Activated T-cell treated with anti-CD3 and anti-CD28 coated beads, Interleukin-2, amount 50 U/mL, for 72 hours (primary cell): ENCODE measurements at places on chromosomes 13 and 19.

DNA sequence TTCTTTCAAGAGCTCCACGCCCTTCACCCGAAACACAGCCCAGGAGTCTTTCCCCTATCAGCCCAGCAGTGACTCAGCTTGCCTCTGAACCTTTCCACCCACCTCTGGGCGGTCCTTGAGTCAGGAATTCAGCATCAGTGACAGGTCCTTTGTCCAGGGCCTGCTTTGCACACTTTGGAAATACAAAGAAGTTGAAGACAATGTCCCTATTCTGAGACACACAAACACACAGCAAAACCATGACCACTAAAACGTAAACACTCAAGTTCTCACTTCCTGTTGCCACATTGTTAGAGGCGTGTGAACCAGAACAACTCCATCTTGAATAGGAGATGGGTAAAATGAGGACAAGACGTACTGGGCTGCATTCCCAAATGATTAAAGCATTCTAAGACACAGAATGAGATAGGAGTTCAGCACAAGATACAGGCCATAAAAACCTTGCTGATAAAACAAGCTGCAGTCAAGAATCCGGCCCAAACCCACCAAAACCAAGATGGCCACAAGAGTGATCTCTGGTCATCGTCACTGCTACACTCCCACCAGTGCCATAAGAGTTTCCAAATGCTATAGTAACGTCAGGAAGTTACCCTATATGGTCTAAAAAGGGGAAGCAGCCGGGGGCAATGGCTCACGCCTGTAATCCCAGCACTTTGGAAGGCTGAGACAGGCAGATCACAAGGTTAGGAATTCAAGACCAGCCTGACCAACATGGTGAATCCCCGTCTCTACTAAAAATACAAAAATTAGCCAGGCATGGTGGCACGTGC, 49.2 kb upstream of the ATP12A start:
- DNase-seq, result no peak

DNA sequence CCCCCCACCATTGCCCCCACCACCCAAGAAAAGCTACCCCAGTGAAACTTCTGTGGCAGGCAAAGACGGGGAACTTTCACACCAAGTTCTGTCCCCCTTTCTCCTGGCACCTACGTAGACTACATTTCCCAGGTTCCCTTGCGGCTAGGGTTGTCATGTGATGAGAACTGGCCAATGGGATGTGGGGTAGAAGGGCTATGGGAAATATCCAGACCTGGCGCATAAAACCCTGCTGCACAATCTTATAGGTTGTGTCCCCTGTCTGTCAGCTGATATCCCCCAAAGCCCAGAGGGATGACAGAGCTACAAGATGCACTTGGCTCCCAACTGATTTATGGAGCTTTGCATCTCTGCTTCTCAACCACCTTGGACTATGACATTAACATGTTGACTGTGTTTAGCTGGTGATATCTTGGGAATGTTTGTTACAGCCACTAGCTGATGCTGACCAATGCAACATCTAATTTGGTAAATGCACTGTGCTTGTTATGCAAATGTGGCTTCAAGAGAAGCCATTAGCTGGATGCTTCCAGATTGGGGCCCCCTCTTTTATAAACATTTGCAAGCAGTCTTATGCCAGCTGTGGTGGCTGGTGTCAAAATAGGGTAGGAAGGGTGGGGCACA, 6.1 kb downstream of the SH2D3A start:
- peak; percentile 32 for DNase-seq

DNA sequence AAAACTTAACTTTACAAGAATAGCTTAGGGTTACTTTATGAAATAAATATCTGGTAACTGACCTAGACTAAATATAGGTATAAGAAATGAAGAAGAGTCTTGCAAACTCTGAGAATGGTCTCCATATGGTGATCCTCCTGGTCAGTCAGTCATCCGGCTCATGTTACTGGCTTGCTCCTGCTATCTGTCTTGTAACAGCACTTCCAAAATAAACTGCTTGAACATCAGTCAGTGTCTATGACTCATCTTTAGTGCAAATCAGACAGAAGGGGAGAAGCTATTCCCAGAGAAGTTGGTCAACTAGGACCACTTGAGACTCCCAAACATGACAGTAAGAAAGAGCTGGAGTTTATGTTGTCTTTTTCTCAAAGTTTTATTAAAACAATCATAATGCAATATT, 1550.9 kb downstream of the PCDH9 start:
- DNase-seq, result no peak

- no peak for DNase-seq
These were observed 362.4 kb downstream of the DIAPH3 start for GRCh38 chr13:59801107-59801880.

DNA sequence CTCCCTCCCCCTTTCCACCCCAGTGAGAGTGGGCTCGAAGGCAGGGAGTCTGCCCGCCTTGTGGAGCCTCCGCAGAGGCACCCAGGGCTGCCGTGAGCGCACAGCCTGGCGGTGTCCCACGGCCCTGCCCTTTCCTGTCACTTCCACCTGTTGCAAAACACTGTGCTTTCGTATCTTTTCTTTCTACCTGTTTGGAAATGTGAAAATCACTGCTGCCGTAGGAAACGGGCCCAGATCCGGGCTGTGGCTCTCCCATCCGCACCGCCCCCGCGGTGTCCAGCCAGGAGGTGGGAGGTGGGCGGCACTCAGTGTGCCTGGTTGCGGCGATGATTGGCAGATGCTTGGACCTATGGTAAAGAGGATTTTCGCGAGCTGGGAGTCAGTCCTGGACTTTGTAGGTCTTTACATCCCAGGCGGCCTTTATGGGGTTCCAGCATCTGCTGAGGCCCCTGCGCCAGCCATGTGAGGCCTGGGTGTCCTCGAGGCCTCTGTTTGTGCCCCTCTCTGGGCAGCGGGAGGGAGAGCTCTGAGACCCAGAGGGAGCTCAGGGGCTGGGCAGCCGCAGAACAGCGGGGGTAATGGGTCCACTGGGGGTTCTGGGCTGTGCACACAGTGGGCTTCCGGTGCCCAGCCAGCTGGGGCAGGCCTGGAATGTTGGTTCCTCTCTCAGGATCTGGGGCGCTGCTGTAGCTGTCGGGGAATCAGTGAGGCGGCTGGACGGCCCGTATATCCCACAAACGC, 6.1 kb downstream of the STK11 start:
- DNase-seq, result no peak

DNA sequence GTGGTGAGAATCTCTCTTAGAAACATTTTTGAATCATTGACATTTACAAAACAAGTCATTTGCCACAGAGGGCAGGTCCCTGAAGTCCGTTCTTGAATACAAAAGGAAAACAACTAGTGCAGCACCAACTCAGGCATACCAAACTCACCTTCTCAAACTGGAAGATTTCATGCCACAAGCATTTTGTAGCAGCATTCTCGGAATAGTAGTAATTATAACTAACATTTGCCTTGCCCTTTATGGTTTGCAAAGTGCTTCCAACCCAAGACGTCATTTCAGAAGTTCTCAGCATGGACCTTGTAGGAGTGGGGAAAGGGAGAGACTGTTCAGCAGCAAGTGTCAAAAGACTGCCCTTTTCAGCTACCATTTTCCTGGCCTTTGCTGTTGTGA, 344.6 kb downstream of the RFC3 start:
- no peak for DNase-seq

DNA sequence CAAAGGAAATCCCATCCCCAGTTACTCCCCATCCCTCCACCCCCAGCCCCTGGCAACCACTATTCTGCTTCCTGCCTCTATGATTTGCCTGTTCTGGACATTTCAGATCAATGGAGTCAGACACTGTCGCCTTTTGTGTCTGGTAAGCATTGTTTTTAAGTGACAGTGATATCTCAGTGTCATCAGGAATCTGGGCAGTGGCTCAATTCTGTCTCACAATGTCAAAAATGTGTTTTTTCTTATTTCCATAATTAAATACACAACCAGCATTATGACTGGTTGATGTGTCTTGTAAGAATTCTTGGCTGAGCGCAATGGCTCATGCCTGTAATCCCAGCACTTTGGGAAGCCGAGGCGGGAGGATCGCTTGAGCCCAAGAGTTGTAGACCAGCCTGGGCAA, 20.2 kb upstream of the PGLS start:
- no peak for DNase-seq

GRCh38 chr13:34864671-34865070, 77.4 kb upstream of the NBEA start:
- no peak for DNase-seq

GRCh38 chr19:50341091-50341564, 12.0 kb upstream of the KCNC3 start:
- no peak for DNase-seq

DNA sequence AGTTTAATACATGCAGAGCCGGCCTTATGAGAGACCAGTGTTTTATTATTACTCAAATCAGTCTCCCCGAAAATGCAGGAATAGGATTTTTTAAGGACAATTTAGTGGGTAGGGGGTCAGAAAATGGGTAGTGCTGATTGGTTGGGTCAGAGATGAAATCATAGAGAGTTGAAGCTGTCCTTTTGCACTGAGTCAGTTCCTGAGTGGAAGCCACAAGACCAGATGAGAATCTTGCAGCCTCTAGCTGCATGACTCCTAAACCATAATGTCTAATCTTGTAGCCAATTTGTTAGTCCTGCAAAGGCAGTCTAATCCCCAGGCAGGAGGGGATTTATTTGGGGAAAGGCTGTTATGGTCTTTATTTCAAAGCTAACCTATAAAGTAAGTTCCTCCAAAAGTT, 1163.9 kb downstream of the DIAPH3 start:
- no peak for DNase-seq

DNA sequence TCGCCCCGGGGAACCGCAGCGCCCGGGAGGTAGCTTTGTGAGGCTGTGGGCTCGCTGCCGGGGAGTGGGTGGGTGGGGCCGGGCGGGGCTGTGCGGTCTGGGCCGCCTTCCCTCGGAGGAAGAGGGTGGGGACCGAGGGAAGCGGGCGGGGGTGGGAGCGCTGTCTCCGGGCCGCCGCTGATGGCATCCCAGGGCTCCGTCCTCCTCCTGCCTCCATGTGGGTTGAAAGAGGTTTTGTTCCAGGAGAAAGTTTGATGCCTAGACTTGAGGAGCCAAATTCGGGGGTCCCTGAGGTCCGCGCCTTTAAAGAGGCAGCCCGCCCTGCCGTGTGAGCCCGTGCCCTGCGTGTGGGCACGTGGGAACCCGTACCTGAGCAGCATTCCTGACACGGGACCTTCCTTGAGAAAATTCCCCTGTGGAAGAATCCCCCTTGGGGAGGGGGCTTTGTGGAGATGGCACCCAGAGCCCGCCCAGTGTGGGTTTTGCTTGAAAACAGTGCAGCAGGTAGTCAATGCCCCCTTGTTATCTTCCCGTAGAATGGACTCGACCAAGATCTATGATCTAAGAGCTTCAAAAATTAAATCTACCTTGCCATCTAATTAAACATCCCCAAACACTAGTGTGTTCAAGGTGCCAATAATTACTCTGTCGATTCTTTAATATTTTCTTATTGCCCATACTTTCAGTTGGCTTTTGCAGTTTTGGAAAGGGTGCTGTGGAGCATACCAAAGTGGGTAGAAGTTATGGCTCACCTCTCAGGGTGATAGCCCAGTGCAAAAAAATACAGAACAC, 107.8 kb downstream of the RXFP2 start:
- DNase-seq, result no peak

- no peak for DNase-seq
These were observed 197.9 kb upstream of the STARD13 start for GRCh38 chr13:33483471-33483870.

DNA sequence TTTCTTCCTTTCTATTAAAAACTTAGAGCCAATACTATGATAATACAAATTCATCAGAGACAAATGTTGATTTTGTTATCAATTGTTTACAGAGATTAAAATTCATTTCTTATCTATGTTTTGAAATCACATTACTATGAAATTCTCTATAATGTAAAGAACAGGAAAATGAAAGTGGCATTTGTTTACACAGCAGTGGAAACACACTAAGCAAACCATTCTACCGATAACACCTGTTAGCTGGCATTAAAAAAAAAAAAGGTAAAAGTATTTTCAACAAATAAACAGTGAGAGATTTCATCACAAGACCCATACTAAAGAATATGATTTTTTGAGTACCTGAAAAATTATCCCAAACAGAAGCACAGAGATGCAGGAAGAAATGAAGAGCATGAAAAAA, 4.8 kb upstream of the CCDC70 start:
- no peak for DNase-seq
